Suppressor macrophage (primary cell): ENCODE measurements at places on chromosomes 5 and 9.
A peak's percentile ranks its signal among the peaks of the same experiment; 100 is the strongest.

GRCh38 chr5:175674731-175675346 lies 17.0 kb downstream of the HRH2 start:
- DNase-seq, result peak; percentile 54

DNA sequence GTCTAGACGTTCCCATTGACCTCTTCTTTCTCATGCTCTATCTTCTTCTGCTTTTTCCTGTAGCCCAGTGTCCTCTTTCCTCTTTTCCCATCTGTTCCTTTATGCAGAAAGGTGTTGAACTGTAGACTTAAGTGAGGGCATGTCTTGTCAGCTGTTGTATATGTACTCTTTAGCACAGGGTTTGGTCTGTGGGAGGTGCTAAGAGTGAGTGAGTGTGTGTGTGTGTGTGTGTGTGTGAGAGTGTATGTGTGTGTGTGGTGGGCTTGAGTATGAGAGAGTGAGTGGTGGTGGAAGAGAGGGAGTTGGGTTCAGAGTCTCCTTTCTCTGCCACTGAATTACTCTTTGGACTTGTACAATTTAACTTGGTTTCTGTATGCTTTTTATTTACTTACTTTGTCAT lies 10.3 kb upstream of the ROPN1L start:
- DNase-seq, result no peak

- DNase-seq, result no peak
These were observed 76.3 kb upstream of the TNC start for GRCh38 chr9:115194216-115194615.

DNA sequence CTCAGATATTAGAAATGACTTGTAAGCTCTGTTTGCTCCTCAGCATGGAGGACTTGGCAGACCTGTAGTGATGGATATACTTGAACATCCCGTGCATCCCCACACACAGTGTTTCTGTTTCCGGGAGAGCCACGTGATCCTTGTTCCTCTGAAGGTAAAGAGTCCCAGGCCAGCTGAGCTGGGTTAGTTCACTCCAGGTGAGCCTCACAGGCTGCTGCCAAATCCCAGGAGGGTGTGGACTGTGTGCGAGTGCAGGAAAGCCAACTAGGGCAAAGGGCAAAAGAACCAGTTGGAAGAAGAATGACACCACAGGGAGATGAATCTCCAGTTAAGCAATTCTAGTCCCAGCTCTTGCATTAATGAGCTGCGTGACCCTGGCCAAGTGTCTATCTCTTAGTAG lies 10.4 kb upstream of the TOMM5 start:
- no peak for DNase-seq
